Stimulated activated CD4-positive, alpha-beta T cell treated with anti-CD3 and anti-CD28 coated beads, Interleukin-12 subunit alpha, Interleukin-12 subunit beta, amount 100 ng/mL, for 24 hours (primary cell): ENCODE measurements at places on chromosomes 4 and X.

GRCh38 chrX:111652719-111653118, 28.3 kb upstream of the ALG13 start:
- no peak for DNase-seq

DNA sequence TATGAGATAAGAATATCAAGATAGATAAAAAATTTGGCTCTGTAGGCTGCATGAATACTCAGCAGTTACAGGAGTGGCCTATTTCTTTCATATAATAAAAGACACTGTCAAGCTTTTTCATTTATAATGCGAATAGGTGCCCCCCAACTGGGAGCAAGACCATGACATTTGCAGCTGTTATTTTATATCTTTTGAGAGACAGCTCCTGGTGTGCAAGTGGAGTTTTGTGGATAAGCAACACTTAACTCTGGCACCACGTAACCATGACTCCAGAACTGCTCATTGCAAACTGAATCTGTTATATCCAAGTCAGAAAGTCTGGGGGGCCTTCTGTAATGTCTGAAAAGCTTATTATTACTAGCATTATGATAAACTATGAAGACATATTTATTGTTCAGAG, 1372.4 kb downstream of the C4orf33 start:
- no peak for DNase-seq

GRCh38 chrX:113019958-113020357, 179.3 kb upstream of the AMOT start:
- DNase-seq = no peak

GRCh38 chrX:122344816-122345215, 839.3 kb upstream of the GRIA3 start:
- DNase-seq = no peak

GRCh38 chr4:90842960-90843359, 715.8 kb downstream of the CCSER1 start:
- no peak for DNase-seq

DNA sequence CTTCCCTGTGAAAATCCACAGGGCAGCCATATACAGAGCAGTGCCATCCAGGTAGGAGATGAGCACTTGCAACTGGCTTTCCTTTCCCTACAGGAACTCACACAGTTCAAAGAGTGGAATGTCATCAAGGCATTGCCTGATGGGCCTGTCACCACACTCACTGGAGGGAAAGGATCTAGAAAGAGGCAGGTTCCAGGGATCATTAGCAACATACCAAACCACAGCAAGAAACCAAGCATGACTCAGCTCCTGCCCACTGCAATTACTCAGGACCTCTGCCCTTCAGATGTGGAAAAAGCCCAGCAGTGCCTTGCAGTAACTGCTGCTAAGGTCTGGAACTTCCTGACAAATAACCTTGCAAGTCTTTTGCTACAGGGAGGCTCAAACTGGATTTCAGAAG, 101.2 kb downstream of the ZNF674 start:
- DNase-seq = no peak

DNA sequence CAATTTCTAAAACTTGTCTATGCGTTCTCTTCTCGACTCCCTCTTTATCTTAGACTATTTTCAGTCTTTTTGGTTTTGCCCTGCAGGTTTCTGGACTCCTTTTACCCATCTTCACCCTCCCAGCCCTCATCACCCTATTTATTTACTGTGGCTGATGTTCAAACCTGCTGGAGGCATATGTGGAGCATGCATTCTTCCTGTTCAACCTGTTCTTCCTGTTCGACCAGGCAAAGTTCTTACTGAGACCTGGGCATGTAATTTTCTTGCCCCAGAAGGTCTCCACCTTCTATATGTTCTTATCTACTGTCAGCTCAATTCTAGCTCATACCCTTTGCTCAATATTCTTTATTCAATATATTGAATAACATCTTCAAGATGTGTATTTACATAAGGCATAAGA, 69.4 kb upstream of the AGA start:
- no peak for DNase-seq
